ENCODE measurements at places on chromosomes 3 and 15.

DNA sequence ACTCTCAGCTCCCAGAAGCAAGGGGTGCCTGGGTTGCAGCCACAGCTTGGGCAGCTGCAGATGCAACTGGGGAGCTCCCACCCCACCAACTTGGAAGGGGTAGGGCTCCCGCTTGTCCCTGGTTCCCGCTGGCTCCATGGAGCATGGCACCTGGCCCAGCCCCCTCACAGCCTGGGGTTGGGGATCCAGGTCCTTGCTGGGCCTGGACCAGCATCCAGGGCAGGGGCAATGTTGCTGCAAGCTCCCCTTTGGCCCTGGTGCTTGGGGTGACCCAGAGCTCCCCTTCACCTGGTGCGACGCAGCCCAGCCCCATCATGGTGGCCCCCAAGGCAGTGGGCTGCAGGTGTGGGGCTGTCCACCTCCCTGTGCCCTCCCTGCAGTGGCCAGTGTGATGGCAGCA lies 99.6 kb upstream of the FRMD4B start:
- DNase-seq, result no peak

- DNase-seq, result peak; percentile 69
These were observed 1.4 kb downstream of the FOXP1 start for GRCh38 chr3:71582036-71582611.

DNA sequence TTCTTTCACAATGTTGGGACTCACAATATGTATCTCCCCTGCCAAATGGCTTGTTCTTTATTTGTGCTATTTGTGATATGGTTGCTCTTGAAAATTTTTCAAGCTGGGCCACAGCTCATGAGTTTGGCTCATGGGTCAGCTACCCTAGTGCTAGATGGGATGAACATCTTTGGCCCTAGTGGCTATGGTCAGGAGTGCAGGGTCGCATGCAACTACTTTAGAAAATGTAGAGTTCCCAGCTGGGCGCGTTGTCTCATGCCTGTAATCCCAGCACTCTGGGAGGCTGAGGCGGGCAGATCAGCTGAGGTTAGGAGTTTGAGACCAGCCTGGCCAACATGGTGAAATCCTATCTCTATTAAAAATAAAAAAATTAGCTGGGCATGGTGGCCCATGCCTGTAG lies 55.8 kb downstream of the POLR2M start:
- no peak for DNase-seq

DNA sequence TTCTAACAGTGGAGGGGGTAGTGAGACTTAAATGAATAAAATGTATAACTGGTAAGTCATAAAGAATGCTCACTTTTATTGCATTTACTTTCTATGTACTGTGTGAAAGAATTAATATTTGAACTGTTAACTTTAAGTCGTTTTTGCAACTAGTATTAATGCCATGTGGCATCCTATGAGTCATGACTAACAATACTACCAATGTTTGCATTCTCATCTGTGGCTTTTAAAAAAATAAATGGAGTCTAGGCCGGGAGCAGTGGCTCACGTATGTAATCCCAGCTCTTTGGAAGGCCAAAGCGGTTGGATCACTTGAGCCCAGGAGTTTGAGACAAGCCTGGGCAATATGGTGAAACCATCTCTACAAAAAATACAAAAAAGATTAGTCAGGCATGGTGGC lies 5.2 kb downstream of the C3orf49 start:
- no peak for DNase-seq

GRCh38 chr3:67198374-67198773 lies 200.3 kb downstream of the KBTBD8 start:
- DNase-seq, result no peak

- DNase-seq, result no peak
These were observed 6.1 kb downstream of the PTX3 start for GRCh38 chr3:157442729-157443128.

GRCh38 chr3:40714771-40715345 lies 190.1 kb downstream of the ZNF621 start:
- DNase-seq, result no peak

- DNase-seq, result no peak
These were observed 985 bp downstream of the LCMT2 start for GRCh38 chr15:43329217-43329959.

GRCh38 chr3:4744405-4745234 lies 234.6 kb upstream of the BHLHE40 start:
- DNase-seq, result no peak

GRCh38 chr15:41116116-41116961 lies at the start of gene INO80:
INO80 (minus strand) TSS chr15:41116280; CDS start chr15:41096310, 19,970 bp downstream.
- DNase-seq, result peak; percentile 98

Data from H9 (cell line).